ENCODE measurements at places on chromosomes 6 and 20.
A peak's percentile ranks its signal among the peaks of the same experiment; 100 is the strongest.

DNA sequence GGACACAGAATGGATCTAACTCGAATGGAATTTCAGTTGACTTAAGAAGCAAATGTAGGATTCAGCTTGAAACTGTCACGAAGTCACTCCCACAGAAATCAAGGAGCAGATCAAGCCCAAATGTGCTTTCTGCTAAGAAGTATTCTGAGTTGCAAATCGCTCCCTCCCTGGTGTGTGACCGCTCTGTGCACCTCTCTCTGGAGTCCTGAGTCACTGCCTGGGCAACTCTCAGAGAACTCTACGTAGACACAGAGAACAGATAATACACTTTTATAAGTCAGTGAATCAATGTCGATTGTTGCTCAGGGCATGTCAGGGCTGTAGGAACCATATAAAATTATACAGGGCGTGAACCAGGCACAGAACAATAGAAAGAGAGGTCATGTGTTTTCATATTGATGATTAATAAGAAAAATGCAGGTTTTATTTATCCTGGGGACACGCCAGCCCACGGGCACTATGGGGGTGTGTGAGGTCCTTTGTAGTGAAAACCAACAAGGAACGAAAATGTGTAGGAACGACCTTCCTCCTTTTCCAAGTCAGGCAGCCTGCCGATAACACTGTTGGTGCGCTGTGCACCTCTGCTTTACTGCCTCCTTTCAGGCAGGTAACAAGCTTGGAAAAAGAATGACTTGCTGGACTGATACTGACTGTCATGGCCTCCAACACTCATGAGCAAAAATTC lies 248.1 kb upstream of the FOXQ1 start:
- no peaks in the 10 kb centered on the region for H3K27me3 ChIP-seq
- H3K36me3 ChIP-seq = no peaks in the 10 kb centered on the region
- H3K4me3 ChIP-seq = no peak overlapping the region
- H3K4me1 ChIP-seq = no peaks in the 10 kb centered on the region
- no peak overlapping the region for H3K27ac ChIP-seq
- no peak for DNase-seq

DNA sequence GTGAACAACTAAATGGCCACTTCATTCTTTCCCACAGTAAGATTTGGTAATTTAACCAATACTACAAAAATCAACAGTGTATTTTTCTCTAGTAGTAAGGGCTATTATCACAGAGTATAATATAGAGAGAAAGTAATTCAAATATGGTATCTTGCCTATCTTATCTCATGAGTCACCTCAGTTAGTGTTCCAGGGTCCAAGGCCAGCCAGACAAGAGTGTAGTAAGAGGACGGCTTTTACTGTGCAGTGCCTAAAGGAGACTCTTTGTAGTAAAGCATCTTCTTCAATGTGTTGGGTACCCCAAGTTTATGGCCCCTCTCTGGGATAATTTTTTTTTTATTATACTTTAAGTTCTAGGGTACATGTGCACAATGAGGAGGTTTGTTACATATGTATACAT lies 607.4 kb downstream of the PKHD1 start:
- no peak overlapping the region for H3K27ac ChIP-seq
- no peaks in the 10 kb centered on the region for H3K36me3 ChIP-seq
- no peak for DNase-seq
- no peaks in the 10 kb centered on the region for H3K4me1 ChIP-seq

- H3K27me3 ChIP-seq = no peaks in the 10 kb centered on the region
- no peaks in the 10 kb centered on the region for H3K4me1 ChIP-seq
- H3K36me3 ChIP-seq = no peaks in the 10 kb centered on the region
- peak; percentile 51 for DNase-seq
- H3K27ac ChIP-seq = no peak overlapping the region
Observed at GRCh38 chr6:170083236-170084051, 207.4 kb downstream of the DLL1 start.

DNA sequence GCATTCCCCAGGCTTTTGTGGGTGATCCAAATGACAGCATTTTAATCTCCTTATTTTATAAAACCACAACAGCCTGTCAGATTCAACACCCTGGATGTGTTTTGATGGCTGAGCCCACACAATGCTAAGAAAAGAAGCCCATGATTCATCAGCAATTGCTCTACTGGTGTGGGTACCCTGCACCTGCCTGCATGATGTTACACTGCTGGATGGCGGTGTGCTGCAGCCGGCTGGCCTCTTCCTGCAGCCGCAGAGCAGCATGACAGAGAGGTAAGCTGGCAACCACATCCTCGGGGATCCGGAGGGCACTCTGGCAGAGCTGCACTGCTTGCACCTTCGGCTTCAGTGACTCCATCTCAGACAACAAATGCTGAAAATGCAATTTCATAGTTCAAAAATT lies 327.5 kb downstream of the SYNE1 start:
- no peaks in the 10 kb centered on the region for H3K27me3 ChIP-seq
- H3K36me3 ChIP-seq = no peaks in the 10 kb centered on the region
- no peak overlapping the region for H3K4me3 ChIP-seq
- H3K27ac ChIP-seq = no peak overlapping the region
- no peak for DNase-seq

DNA sequence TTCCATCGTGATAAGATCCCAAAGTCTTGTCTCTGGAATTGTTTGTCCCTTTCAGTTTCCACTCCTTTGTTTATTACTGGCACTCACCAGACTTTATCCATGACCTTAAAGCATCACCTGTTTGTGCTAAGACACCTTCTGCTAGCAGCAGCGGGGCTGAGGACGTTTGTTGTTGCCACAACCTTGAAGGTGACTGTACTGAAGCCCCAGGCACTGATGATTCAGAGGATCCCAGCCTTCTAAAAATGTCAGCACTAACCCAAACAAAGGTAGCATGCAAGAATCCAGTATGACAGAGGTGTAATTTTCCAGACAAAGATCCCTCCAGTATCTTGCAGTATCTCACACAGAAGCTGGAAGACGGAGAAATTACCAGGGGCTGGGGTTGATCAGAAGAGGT lies 28.9 kb upstream of the SMIM8 start:
- no peak overlapping the region for H3K27ac ChIP-seq
- no peaks in the 10 kb centered on the region for H3K27me3 ChIP-seq
- no peak overlapping the region for H3K4me3 ChIP-seq
- DNase-seq = no peak
- no peaks in the 10 kb centered on the region for H3K4me1 ChIP-seq

- peak overlapping the region; percentile 51 for H3K27ac ChIP-seq
- no peaks in the 10 kb centered on the region for H3K4me1 ChIP-seq
- H3K36me3 ChIP-seq = no peaks in the 10 kb centered on the region
- H3K4me3 ChIP-seq = no peak overlapping the region
- DNase-seq = no peak
Observed at GRCh38 chr6:3370361-3371221, 86.3 kb downstream of the SLC22A23 start.

DNA sequence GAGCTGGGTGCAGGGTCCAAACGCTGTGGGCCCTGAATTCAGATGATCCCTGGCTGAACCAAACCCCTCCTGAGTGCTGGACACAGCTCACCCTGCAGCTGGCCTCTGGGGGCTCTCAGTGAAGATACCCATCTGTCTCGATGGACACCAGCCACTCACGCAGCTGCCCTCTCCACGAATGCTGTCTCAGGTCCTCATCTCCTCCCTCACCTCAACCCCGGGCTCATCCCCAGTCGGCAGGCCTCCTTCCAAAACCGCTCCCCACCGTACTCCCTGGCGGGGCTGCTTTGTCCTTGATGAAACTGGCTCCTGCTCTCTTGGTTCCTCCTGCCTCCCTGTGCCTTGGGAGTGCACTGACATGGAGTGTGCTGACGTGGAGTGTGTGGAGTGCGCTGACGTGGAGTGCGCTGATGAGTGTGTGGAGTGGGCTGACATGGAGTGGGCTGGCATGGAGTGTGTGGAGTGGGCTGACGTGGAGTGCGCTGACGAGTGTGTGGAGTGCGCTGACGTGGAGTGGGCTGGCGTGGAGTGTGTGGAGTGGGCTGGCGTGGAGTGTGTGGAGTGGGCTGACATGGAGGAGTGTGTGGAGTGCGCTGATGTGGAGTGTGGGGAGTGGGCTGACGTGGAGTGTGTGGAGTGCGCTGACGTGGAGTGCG lies 4.1 kb upstream of the YTHDF1 start:
- H3K4me1 ChIP-seq = no peaks in the 10 kb centered on the region
- H3K27me3 ChIP-seq = no peaks in the 10 kb centered on the region
- no peaks in the 10 kb centered on the region for H3K36me3 ChIP-seq
- H3K27ac ChIP-seq = no peak overlapping the region
- no peak for DNase-seq

GRCh38 chr20:7980332-7981046 lies 39.1 kb downstream of the TMX4 start:
- DNase-seq = no peak
- H3K4me1 ChIP-seq = no peaks in the 10 kb centered on the region
- peaks cover 6% of the 10 kb centered on the region for H3K36me3 ChIP-seq
- no peak overlapping the region for H3K27ac ChIP-seq

- no peaks in the 10 kb centered on the region for H3K36me3 ChIP-seq
- DNase-seq = no peak
- no peak overlapping the region for H3K4me3 ChIP-seq
- H3K4me1 ChIP-seq = no peaks in the 10 kb centered on the region
- H3K27me3 ChIP-seq = no peaks in the 10 kb centered on the region
Observed at GRCh38 chr6:5053038-5053437, 32.1 kb upstream of the PPP1R3G start.

DNA sequence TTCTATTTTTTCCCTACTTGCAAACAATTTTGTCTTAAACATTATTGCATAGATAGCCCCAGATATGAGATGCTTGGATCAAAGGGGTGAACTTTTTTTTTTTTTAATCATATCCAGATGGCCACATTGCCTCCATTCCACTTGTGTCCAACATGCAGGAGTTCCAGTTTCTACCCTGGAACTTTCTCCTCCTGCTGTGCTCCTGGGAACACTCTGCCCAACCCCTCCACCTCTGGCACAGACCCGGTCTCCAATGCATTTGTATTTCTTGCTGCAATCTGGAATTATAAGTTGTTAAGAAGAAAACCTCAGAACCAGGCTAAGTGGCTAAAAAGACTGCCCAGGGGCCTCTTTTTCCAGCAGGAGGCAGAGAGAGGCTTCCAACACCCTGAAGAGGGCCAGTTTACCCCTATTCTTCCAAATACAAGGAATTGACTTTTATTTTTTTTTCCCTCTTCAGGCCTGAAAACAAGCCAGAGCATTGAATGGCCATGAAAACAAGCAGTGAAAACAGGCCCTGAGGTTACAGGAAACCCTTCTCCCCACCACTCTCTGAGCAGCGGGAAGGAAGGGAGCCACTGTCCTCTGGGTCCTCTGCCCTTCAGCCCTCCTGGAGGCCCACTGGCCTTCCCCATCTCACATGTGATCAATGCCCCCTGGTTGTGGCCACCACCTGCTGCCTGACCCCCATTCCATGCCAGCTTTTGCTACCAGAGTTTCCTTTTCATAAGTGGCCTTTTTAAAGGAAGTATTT lies 44.3 kb downstream of the PDYN start:
- peaks cover 11% of the 10 kb centered on the region for H3K4me1 ChIP-seq
- no peaks in the 10 kb centered on the region for H3K36me3 ChIP-seq
- H3K27me3 ChIP-seq = no peaks in the 10 kb centered on the region
- no peak for DNase-seq
- H3K4me3 ChIP-seq = no peak overlapping the region

DNA sequence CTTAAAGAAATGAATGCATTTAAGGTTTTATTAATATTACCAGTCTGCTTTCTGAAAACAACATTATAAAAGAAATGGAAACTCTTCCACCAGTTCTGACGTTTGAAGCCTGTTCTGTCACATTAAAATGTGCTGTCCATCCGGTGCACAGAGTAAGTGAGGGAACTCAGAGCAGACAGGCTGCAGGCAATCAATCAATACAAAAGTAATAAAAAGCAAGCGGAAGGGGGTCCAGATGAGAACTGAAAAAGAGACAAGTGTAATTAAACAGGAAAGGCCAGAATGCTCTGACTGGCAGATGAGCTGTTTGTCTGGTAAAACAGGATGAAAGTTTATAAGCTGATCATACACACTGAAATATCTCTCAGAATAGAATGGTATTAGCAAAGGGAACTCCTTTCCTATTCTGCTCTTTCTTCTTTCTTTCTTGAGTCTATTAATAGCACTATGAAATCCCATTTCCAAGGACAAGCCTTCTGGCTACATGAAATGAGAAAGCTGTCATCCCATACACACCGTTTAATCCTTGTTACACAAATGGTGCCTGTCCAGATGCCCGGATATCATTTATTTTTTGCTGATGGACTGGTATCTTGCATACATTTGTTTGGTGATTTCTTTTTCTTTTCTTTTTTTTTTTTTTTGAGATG lies 94.3 kb downstream of the RAMACL start:
- no peaks in the 10 kb centered on the region for H3K36me3 ChIP-seq
- no peaks in the 10 kb centered on the region for H3K4me1 ChIP-seq
- H3K4me3 ChIP-seq = no peak overlapping the region

- no peaks in the 10 kb centered on the region for H3K36me3 ChIP-seq
- H3K27me3 ChIP-seq = no peaks in the 10 kb centered on the region
- peak overlapping the region; percentile 45 for H3K4me3 ChIP-seq
- peak overlapping the region; percentile 67 for H3K27ac ChIP-seq
Observed at GRCh38 chr6:26304797-26305640, 60.0 kb upstream of the BTN3A2 start.
